ENCODE measurements at places on chromosomes 4 and X. TPM values are rescaled to one million over a fixed set of nuclear protein-coding genes. Genes with fewer than 3 reads are reported as not detected.

ARX gene
- not detected for total RNA-seq

KLHL4 gene
- 2.2 TPM for total RNA-seq

DNA sequence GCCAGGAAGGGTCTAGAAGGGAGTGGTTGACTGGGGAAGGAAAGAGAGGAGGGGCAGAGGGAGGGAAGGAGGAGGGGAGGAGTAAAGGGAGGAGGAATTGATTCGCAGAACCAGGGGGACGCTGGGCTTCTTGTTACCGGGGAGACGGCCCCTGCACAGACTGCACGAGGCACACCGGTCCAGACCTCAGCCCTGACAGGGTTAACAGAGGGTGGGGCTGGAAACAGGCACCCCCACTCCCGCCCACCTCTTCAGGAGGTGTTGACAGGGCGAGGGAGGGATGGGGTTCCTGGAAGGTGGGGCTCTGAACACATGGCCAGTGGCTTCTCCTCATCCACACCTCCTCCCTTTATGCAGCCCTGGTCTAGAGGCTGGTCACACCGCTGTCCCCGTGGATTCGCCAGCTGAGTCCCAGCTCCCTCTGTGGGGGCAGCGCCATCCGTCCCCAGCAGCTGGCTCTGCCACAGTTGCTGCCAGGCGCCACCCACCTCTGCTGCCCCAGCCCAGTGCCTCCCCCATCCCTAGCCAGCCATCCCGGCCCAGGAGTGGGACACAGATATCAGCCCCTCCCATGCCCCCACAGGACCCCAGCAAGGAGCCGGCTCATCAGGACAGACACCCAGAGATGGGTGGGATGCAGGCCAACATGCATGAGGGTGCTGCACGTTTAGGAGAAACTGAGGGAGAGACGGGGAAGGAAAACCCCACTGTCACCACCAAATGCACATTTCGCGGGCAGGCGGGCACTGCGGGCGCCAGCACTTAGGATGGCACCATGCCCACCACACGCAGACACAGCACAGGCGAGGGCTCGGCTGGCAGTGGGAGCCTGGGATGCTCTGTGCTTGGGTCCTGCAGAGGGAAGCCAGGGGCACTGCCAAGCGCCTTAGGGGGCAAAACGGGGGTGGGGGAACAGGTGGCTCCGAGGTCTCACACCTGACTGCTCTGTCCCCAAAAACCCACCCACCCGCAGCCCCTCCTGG is 87.6 kb downstream of the ABLIM2 start:
- no peak overlapping the region for H3K27ac ChIP-seq
- no peak overlapping the region for H3K4me3 ChIP-seq
- DNase-seq: no peak
- peaks cover 2% of the 10 kb centered on the region for H3K4me1 ChIP-seq

DNA sequence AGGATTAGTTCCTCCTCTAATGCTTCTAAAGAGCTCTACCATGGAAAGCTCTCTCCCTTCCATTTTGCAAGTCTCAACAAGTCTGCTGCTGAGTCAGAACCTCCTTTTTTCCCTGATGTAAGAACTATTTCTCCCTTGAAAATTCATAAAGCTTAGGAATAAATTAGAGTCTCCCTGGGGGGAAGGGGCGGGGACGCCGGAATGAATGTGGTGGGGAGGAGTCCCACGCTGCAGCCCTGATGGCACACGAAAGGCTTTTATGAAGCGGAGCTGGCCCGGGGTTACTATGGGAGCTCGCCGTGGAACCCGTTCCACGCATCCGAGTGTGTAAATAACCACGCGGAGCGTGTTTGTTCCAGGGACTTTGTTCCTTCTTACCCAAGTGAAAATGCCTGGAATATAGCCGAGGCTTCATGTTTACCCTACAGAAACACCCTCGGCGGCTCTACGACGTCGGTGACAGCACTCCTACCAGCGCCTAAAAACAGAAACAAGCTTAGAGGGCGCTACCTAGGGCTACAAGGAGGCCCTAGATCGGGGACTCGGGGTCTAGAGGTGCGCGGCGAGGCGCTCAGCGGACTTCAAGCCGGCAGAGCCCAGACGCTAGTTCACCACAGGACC is 923 bp upstream of the CPEB2 start:
- H3K36me3 ChIP-seq: no peaks in the 10 kb centered on the region
- peak overlapping the region; percentile 92 for H3K4me3 ChIP-seq
- H3K27ac ChIP-seq: peak overlapping the region; percentile 99
- no peaks in the 10 kb centered on the region for H3K27me3 ChIP-seq
- DNase-seq: peak; percentile 69

DNA sequence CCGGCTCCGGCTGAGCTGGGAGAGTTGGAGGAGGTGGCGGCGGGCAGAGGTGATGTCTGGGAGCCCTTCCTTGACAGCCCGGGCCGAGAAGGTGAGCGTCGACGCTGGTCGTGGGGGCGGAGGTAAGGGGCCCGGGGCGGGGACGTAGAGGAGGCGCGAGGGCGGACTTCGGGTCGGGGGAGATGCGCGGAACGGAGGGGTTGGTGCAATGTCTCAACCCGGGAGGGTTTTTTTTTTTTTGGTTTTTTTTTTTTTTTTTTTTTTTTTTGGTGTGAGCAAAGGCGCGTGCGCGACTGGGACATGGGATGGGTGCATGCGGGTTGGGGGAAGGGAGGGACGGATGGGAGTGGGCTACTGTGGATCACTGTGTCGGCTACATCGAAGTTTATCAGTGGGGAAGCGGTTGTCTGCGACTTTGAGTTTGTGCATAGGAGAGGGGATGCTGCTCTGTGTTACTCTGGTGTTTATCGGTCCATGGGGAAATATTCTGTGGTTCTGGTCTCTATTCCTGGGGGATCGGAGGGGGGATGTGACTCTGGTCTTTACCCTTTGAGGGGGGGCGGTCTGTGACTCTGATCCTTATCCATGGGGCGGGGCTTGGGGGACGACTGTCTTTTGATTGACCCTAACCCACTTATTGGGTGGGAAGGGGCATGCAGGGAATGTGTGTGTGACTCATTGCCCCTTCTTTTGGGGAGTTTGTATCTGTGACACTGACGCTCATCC is 537 bp downstream of the RBM10 start:
- H3K27me3 ChIP-seq: no peaks in the 10 kb centered on the region
- H3K36me3 ChIP-seq: no peaks in the 10 kb centered on the region
- H3K4me1 ChIP-seq: peaks cover 7% of the 10 kb centered on the region
- H3K27ac ChIP-seq: peak overlapping the region; percentile 97
- no peak overlapping the region for H3K4me3 ChIP-seq

All from thyroid gland (tissue), 4 donors.